ENCODE measurements at places on chromosomes 5 and 9. TPM values are rescaled to one million over a fixed set of nuclear protein-coding genes. Genes with fewer than 3 reads are reported as not detected.

DNA sequence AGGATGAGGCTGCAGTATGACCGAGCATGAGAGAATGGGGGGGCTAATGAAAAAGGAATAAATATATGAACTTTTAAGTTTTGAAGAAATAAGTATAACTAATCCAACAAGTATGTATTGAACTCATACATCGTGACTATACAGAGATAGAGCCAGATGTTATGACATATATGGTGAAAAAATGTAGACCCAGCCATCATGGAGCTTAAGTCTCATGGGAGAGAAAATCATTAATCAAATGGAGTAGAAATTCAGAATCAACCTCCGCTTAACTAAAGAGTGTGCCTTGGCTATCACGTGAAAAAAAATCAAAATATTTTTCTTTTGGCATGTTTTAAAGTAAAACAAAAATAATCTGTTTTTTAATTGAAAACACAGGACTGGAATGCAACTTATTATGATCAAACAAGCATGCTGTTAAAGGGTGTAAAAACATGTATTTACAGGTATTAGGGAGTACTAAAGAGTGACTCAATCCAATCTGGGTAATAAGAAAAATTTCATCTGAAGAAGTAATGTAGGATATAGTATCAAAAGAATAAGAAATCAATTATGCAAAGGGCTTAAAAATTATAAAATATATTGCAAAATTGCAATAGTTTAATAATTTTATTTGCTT lies 868.5 kb upstream of the NUDT12 start:
- H3K36me3 ChIP-seq = no peaks in the 10 kb centered on the region
- no peak overlapping the region for H3K27ac ChIP-seq
- H3K4me1 ChIP-seq = no peaks in the 10 kb centered on the region
- no peak for DNase-seq
- no peaks in the 10 kb centered on the region for H3K27me3 ChIP-seq

CACNA1B gene
- not detected for total RNA-seq

DNA sequence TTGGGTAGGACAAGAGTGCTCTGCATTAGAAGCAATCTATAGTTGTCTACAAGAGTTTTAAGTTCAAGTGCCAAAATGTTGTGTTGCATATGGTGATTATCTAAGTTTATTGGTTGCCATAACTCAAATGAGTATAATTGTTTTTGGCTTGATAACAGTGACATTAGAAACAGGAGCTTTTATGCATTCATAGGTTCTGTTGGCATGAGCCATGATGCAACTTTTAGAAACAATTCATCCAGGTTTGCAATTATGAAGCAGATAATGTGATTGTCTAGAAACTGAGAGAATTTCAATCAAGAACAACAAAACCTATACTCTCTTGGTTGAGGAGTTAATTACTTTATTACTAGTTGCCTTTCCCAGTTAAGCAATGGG lies 137.0 kb downstream of the PBX3 start:
- no peaks in the 10 kb centered on the region for H3K27me3 ChIP-seq
- DNase-seq = no peak
- H3K4me1 ChIP-seq = peaks cover 7% of the 10 kb centered on the region

DNA sequence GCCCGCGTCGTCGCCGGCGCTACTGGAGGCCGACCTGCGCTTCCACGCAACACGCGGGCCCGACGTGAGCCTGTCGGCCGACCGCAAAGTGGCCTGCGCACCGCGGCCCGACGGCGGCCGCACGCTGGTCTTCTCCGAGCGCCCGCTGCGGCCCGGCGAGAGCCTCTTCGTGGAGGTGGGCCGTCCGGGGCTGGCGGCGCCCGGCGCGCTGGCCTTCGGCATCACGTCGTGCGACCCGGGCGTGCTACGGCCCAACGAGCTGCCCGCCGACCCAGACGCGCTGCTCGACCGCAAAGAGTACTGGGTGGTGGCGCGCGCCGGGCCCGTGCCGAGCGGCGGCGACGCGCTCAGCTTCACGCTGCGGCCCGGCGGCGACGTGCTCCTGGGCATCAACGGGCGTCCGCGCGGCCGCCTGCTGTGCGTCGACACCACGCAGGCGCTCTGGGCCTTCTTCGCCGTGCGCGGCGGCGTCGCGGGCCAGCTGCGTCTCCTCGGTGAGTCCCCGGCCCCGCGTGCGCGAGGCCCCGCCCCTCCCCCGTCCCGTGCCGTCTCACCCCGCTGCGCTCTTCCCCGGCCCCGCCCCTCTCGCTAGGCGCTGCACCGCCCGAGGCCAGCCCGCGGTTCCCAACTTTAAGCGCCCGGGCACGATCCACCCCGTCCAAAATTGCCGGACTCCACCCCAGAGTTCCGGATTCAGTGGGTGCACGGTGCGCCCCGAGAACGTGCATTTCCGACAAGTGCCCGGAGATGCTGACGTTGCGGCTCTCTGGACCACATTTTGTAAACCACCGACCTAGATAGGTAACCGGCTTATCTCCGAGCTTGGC lies 42.8 kb downstream of the NEURL1B start:
- DNase-seq = no peak
- no peaks in the 10 kb centered on the region for H3K36me3 ChIP-seq
- H3K4me3 ChIP-seq = no peak overlapping the region
- H3K27me3 ChIP-seq = no peaks in the 10 kb centered on the region

DNA sequence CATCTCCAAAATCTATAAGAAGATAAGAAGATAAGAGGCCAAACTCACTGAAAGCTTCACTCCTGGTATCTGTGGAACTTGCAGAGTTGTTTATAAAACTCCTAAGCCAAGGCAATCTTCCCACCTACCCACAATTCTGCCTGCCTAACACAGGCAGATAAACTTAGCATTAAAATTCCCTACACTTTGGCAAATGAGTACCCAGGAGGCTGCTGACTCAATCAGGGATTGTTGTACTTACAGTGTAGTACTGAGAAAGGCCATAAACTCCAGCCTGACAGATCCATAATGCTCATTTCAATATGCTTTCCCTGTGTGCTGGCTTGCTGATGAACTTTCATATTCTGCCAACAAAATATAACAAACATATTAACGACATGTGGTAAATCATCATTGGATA lies 725.2 kb downstream of the BRINP1 start:
- no peaks in the 10 kb centered on the region for H3K4me1 ChIP-seq
- H3K36me3 ChIP-seq = no peaks in the 10 kb centered on the region
- DNase-seq = no peak
- H3K4me3 ChIP-seq = no peak overlapping the region
- no peak overlapping the region for H3K27ac ChIP-seq
- H3K27me3 ChIP-seq = no peaks in the 10 kb centered on the region

DNA sequence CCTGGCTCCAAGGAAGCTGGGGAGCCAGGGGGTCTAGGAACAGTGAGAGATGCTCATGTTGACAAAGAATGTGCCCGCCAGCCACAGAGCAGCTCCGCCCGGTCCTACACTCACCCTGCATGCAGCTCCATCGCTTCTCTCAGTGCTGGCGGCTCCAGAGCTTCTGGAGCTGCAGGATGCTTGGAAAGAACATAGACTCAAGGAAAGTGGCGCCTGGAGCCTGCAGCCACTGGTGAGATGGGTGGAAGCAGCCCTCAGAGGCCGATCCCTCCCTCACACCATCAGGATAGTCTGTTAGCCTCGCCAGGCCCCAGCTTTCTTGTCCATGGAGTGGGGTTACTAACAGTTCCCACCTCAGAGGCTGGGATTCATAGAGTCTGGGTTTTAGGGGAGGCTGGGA lies 26.4 kb upstream of the SLC6A19 start:
- H3K27me3 ChIP-seq = no peaks in the 10 kb centered on the region
- H3K4me1 ChIP-seq = peaks cover 8% of the 10 kb centered on the region
- H3K27ac ChIP-seq = no peak overlapping the region
- H3K4me3 ChIP-seq = no peak overlapping the region
- no peak for DNase-seq

GRCh38 chr5:179154346-179154990 lies 94.3 kb downstream of the ZNF354C start:
- H3K36me3 ChIP-seq = no peaks in the 10 kb centered on the region
- H3K27me3 ChIP-seq = no peaks in the 10 kb centered on the region
- H3K4me3 ChIP-seq = no peak overlapping the region
- no peak for DNase-seq
- H3K27ac ChIP-seq = no peak overlapping the region

ISCA1 gene
- total RNA-seq = 29.1 TPM
